Liver (tissue), 10 donors: ENCODE measurements at places on chromosomes 4 and X. TPM values are rescaled to one million over a fixed set of nuclear protein-coding genes. Genes with fewer than 3 reads are reported as not detected.

Gene SSX2B
- not detected for total RNA-seq

Gene SPANXA1
- not detected for total RNA-seq

Gene TREX2
- total RNA-seq: 1.3 TPM

Gene POLN
- total RNA-seq: 1.6 TPM

Gene NMU
- not detected for total RNA-seq

Gene ODAM
- total RNA-seq: 0.25 TPM

Gene SLC26A1
- 41.0 TPM for total RNA-seq

DNA sequence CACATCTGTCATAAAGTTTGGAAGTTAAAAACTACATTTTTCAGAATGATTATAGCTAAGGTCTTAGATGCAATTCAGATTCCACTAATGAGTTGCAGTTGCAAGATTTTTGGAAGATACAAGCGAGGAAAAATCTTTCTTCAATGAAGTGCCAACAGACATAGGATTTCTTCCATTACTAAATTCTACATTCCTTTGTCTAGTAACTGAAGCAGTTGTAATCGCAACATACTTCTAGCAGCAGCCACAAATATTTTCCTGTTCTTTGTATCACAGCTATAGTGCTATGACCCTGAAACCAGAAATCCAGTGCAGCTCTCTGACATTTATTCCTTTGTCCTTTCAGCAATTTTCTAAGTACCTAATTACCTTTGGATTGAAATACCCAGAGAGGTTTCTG is 225.2 kb upstream of the SLIT2 start:
- H3K27ac ChIP-seq: no peak overlapping the region
- H3K27me3 ChIP-seq: no peaks in the 10 kb centered on the region
- no peak overlapping the region for H3K4me3 ChIP-seq
- H3K4me1 ChIP-seq: no peaks in the 10 kb centered on the region

DNA sequence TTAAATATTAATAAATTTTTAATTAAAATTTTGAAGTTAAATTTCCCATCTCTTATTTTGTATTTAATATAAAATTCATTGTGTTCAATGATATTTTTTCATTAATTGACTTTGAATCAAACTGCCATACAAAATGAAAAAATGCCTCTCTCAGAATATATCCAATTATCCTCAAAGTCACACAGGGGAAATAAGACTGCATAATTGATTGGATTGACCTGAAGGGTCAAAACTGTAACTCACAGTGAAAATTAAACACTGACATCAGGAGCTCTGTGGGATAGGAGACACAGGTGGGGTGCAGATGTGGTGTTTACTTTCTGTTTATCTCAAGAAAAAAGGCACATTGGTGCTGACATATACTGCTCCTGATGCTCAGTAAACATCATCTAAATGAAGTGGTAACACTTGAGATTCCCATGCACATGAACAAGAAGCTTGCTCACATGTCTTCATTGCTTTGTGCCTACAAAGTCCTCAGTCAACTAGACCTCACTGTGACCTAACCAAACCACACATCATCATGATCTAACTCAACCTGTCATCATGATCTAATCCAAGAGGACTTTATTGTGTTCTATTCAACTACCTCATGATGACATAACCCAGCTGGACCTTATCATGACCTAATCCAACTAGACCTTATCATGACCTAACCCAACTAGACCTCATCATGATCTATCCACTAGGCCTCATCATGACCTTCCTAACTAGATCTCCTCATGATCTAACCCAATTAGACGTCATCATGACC is 83.7 kb downstream of the DHRSX start:
- no peaks in the 10 kb centered on the region for H3K4me1 ChIP-seq
- H3K27ac ChIP-seq: no peak overlapping the region
- no peak for DNase-seq
- no peak overlapping the region for H3K4me3 ChIP-seq

- no peaks in the 10 kb centered on the region for H3K27me3 ChIP-seq
- no peaks in the 10 kb centered on the region for H3K4me1 ChIP-seq
- no peak overlapping the region for H3K27ac ChIP-seq
- no peaks in the 10 kb centered on the region for H3K36me3 ChIP-seq
Observed at GRCh38 chr4:76803522-76803921, 94.4 kb downstream of the SOWAHB start.

DNA sequence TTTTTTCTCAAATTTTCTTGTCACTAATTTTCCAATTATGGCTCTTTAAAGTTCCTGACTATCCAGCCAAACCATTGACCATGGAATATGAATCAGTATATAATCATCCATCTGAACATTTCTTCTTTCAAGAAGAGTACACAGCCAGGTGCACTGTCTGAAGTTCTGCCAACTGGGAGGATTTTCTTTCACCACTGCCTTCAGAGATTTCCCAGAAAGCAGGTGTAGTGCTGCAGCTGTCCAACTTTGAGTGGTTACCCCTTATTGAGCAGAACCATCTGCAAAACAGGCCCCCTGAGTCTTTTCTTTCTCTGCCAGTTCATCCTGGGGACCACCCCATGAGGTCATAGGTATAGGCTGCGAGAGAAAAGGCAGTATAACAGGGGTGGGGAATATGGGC is 1213.2 kb downstream of the RAPGEF2 start:
- no peaks in the 10 kb centered on the region for H3K4me1 ChIP-seq
- H3K27me3 ChIP-seq: no peaks in the 10 kb centered on the region
- H3K4me3 ChIP-seq: no peak overlapping the region
- H3K27ac ChIP-seq: no peak overlapping the region
- no peaks in the 10 kb centered on the region for H3K36me3 ChIP-seq

GRCh38 chr4:178462710-178463109 is 1020.5 kb upstream of the AGA start:
- H3K27ac ChIP-seq: no peak overlapping the region
- no peaks in the 10 kb centered on the region for H3K36me3 ChIP-seq
- H3K27me3 ChIP-seq: no peaks in the 10 kb centered on the region
- no peaks in the 10 kb centered on the region for H3K4me1 ChIP-seq

- H3K27me3 ChIP-seq: no peaks in the 10 kb centered on the region
- H3K36me3 ChIP-seq: no peaks in the 10 kb centered on the region
- H3K4me1 ChIP-seq: peaks cover 10% of the 10 kb centered on the region
- no peak for DNase-seq
- no peak overlapping the region for H3K27ac ChIP-seq
Observed at GRCh38 chr4:9999956-10000561, 21.2 kb downstream of the SLC2A9 start.

GRCh38 chr4:18389115-18389514 is 367.6 kb upstream of the LCORL start:
- H3K27ac ChIP-seq: no peak overlapping the region
- DNase-seq: no peak
- no peak overlapping the region for H3K4me3 ChIP-seq
- no peaks in the 10 kb centered on the region for H3K27me3 ChIP-seq
- H3K4me1 ChIP-seq: no peaks in the 10 kb centered on the region

DNA sequence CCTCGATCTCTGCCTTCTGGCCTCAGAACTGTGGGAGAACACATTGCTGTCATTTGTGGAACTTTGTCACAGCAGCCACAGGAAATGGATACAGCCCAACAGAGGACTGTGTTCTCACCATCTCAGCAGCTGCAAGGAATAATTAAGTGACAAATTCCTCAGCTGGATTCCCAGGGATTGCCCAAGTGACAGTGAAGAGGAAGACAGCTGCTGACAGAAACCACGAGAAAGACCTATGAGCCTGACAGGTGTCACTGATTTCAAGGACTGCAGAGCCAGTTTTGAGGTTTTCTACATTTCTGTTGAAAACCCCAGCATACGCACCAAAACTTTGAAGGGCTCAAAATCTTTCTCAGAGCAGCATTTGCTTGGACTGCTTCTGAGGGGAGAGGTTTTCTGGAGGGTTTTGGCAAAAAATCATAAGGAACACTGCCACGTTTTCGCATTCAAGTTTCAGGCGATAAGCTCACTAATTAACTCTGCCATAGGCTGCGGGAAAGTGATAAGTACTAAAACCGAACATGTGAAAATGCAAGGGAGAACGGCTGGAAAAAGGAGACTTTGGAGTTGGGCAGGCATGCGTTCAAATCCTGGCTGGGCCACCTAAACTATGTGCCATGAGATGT is 88.8 kb downstream of the DRD5 start:
- no peaks in the 10 kb centered on the region for H3K36me3 ChIP-seq
- no peak overlapping the region for H3K27ac ChIP-seq
- DNase-seq: no peak
- H3K27me3 ChIP-seq: no peaks in the 10 kb centered on the region
- H3K4me1 ChIP-seq: no peaks in the 10 kb centered on the region

DNA sequence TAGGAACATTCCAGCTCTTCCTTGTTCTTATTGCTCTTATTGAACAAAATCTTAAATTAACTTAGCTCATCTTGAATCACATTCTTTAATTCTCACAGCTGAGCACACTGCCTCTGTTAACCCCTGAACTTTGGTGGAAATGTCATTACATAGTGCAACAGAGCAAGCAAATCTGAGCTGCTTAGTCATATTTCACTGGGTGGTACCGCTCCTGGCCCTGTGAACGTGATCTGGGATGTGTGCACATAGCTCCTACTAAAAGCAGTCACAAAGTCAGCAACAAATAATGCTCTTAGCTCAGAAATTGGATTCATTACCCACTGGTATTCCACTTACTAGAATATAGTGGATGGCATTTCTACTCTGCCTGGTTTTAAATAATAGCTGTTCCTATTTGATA is 27.9 kb downstream of the ARHGEF6 start:
- H3K27ac ChIP-seq: no peak overlapping the region
- no peak overlapping the region for H3K4me3 ChIP-seq
- no peak for DNase-seq
- no peaks in the 10 kb centered on the region for H3K27me3 ChIP-seq
- no peaks in the 10 kb centered on the region for H3K36me3 ChIP-seq

GRCh38 chr4:15479913-15480185 is 10.2 kb downstream of the CC2D2A start:
- H3K27ac ChIP-seq: no peak overlapping the region
- peaks cover 15% of the 10 kb centered on the region for H3K4me1 ChIP-seq
- no peak for DNase-seq
- H3K27me3 ChIP-seq: no peaks in the 10 kb centered on the region

DNA sequence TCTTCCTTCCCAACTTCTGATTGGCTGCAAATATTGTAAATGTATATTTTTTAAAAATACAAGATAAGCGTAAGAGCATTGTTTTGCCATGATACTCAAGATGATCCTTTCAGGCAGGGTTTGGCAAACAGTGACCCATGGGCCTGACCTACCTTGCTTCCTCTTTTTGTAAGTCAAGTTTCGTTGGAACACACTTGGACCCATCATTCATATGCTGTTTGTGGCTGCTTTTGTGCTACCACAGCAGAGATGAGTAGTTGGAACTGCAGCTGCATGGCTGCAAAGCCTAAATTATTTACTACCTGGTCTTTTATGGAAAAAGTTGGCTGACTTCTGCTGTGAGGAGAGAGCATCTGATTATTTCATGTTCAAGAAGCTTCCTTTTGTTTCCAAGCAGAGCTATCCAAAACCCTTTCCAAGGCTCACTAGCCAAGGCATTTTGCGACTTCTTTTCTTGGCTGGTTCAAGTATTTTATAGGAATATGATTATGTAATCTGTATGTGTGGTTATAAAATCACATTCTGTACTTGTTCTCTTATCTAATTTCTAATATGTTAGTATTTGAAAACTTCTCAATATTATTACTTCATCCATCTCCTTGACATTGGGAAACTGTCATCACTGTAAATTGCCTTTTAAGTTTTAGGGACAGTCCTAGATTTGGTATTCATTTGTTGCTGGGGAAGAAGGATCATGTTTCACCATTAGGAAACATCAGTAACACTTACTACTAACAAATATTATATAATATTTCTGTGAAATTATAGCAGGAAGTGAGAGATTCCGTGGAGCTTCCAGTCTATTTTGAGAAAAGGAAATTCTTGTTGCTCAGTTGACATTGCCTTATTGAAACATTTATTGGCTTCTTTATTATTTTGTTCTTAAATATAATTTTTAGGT is 109.2 kb downstream of the ARHGAP10 start:
- H3K27ac ChIP-seq: no peak overlapping the region
- DNase-seq: no peak
- H3K27me3 ChIP-seq: no peaks in the 10 kb centered on the region
- H3K4me1 ChIP-seq: no peaks in the 10 kb centered on the region

DNA sequence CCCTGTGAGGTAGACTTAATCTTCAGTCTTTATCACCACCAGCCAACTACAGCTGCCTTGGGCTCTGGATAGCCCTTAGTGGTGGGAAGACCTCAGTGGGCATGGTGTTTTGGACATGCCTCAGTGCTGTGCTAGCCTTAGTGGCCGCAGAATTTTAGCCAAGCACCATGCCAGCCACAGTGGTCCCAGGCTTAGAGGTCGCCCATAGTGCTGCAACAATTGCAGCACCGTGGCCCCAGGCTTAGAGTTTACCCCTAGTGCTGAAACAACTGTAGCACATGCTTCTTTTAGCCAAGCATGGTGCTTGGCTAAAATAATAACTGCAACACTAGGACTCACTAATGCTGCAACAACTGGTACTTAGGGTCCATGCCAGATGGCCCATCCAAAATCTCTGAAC is 38.9 kb upstream of the SULT1B1 start:
- H3K4me1 ChIP-seq: no peaks in the 10 kb centered on the region
- no peaks in the 10 kb centered on the region for H3K27me3 ChIP-seq
- H3K36me3 ChIP-seq: no peaks in the 10 kb centered on the region
- no peak overlapping the region for H3K4me3 ChIP-seq
- H3K27ac ChIP-seq: no peak overlapping the region

- no peak overlapping the region for H3K4me3 ChIP-seq
- no peaks in the 10 kb centered on the region for H3K27me3 ChIP-seq
- DNase-seq: no peak
- no peaks in the 10 kb centered on the region for H3K36me3 ChIP-seq
Observed at GRCh38 chr4:135382280-135382959, 1180.8 kb upstream of the PABPC4L start.

DNA sequence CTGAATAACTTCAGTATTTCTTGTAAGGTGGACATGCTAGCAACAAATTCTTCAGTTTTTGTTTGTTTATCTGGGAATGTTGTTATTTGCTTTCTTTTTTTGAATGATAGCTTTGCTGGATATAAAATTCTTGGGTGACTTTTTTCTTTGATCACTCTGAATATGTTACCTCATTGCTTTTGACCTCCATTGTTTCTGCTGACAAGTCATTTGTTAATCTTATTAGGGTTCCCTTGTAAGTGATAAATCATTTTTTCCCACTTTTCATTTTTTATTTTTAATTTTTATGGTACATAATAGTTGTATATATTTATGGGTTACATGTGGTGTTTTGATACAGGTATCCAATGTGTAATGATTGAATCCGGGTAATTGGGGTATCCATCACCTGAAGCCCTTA is 6.7 kb upstream of the RAB39B start:
- H3K36me3 ChIP-seq: no peaks in the 10 kb centered on the region
- DNase-seq: no peak
- no peak overlapping the region for H3K4me3 ChIP-seq
